ENCODE measurements at places on chromosomes 12 and 14. TPM values are rescaled to one million over a fixed set of nuclear protein-coding genes. Genes with fewer than 3 reads are reported as not detected.

P2RX7 gene
- total RNA-seq, result 3.1 TPM

LMNTD1 gene
- total RNA-seq, result not detected

IL23A gene
- total RNA-seq, result not detected

TM9SF1 gene
- total RNA-seq, result 38.9 TPM

KRT83 gene
- not detected for total RNA-seq

KRT6B gene
- 0.54 TPM for total RNA-seq

PPP1R1A gene
- 27.9 TPM for total RNA-seq

RNASE3 gene
- total RNA-seq, result not detected

MIP gene
- total RNA-seq, result not detected

TRMT61A gene
- 22.5 TPM for total RNA-seq

GLIPR1L1 gene
- not detected for total RNA-seq

ITPR2 gene
- 50.7 TPM for total RNA-seq

BMAL2 gene
- 8.7 TPM for total RNA-seq

MUCL1 gene
- not detected for total RNA-seq

PLCZ1 gene
- not detected for total RNA-seq

LRRC23 gene
- total RNA-seq, result 16.6 TPM

RERG gene
- total RNA-seq, result 24.9 TPM

KRT78 gene
- total RNA-seq, result 1.4 TPM

SYCP3 gene
- total RNA-seq, result 0.13 TPM

RASAL1 gene
- total RNA-seq, result not detected

RDH16 gene
- total RNA-seq, result 0.81 TPM

GNB3 gene
- total RNA-seq, result 1.6 TPM

WNT1 gene
- total RNA-seq, result not detected

SRP54 gene
- total RNA-seq, result 47.1 TPM

MFAP5 gene
- 162 TPM for total RNA-seq

OASL gene
- total RNA-seq, result 0.40 TPM

ZDHHC22 gene
- 0.12 TPM for total RNA-seq

SLC2A13 gene
- 20.4 TPM for total RNA-seq

MYH6 gene
- total RNA-seq, result not detected

ADCY6 gene
- total RNA-seq, result 33.0 TPM

INSM2 gene
- total RNA-seq, result not detected

TROAP gene
- total RNA-seq, result not detected

SLCO1B1 gene
- total RNA-seq, result not detected

HPD gene
- total RNA-seq, result not detected

LGR5 gene
- not detected for total RNA-seq

DPF3 gene
- 0.37 TPM for total RNA-seq

KRT75 gene
- total RNA-seq, result not detected

BDKRB1 gene
- not detected for total RNA-seq

DEPDC4 gene
- not detected for total RNA-seq

PZP gene
- not detected for total RNA-seq

FMNL3 gene
- total RNA-seq, result 11.2 TPM

IGFBP6 gene
- 818 TPM for total RNA-seq

OTX2 gene
- total RNA-seq, result not detected

CAPS2 gene
- 29.4 TPM for total RNA-seq

KRT8 gene
- 133 TPM for total RNA-seq

LIN7A gene
- 50.6 TPM for total RNA-seq

KRT72 gene
- not detected for total RNA-seq

WSCD2 gene
- total RNA-seq, result 5.0 TPM

ZNF891 gene
- total RNA-seq, result 2.9 TPM

RPL10L gene
- not detected for total RNA-seq

CCDC197 gene
- total RNA-seq, result not detected

CLEC7A gene
- 3.6 TPM for total RNA-seq

TNFAIP2 gene
- total RNA-seq, result 51.6 TPM

IGF1 gene
- total RNA-seq, result 58.7 TPM

SEC23A gene
- total RNA-seq, result 230 TPM

KLC1 gene
- 275 TPM for total RNA-seq
